Brain microvascular endothelial cell (primary cell): ENCODE measurements at places on chromosomes 11 and 22.

DNA sequence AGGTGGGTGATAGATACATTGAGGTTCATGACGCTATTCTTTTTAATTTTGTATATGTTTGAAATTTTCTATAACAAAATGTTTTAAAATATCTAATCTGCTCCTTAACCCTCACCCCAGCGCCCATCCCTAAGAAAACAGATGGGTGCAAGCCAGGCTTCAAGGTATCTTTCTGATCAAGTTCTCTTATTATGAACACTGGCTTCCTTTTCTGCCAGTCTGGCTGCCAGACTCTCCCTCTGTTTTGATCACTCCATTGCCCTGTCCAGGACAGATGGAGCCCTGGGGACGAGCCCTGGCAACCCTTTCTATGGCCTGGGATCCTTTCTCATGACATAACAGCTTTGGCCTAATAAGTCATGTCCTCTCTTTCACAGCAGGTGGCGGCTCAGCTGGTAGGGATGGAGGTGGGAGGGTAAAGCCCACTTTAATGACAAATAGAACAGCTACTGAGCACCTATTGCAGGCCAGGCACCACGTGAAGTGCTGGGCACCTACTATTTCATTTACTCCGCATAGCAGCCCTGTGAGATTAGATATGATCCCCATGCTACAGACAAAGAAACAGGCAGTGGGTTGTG lies 38.4 kb downstream of the DRD2 start:
- DNase-seq, result no peak

GRCh38 chr11:110897035-110897434 lies 184.8 kb upstream of the ARHGAP20 start:
- peak; percentile 13 for DNase-seq

- no peak for DNase-seq
These were observed 10.0 kb upstream of the CSTF3 start for GRCh38 chr11:33171251-33171650.

GRCh38 chr22:46419754-46420571 lies 84.4 kb downstream of the TRMU start:
- no peak for DNase-seq

DNA sequence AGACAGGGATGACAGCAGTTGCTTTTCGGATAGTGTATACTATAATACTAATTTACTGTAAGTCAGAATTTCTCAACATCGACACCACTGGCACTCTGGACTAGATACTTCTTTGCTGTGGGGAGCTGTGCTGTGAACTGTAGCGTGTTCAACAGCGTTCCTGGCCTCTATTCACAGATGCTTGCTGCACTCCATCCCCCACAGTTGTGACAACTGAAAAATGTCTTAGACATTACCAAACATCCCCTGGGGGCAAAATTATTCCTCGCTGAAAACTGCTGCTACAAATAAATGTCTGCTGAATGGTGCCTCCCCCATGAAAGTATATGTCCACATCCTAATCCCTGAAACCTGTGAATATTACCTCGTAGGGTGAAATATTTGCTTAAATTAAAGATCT lies 7.5 kb upstream of the SLC15A3 start:
- no peak for DNase-seq

- no peak for DNase-seq
These were observed 339.5 kb upstream of the LUZP2 start for GRCh38 chr11:24157316-24157715.

- no peak for DNase-seq
These were observed 1.9 kb downstream of the CDON start for GRCh38 chr11:126060757-126061171.

GRCh38 chr22:45340323-45340722 lies 30.6 kb downstream of the FAM118A start:
- DNase-seq, result no peak

DNA sequence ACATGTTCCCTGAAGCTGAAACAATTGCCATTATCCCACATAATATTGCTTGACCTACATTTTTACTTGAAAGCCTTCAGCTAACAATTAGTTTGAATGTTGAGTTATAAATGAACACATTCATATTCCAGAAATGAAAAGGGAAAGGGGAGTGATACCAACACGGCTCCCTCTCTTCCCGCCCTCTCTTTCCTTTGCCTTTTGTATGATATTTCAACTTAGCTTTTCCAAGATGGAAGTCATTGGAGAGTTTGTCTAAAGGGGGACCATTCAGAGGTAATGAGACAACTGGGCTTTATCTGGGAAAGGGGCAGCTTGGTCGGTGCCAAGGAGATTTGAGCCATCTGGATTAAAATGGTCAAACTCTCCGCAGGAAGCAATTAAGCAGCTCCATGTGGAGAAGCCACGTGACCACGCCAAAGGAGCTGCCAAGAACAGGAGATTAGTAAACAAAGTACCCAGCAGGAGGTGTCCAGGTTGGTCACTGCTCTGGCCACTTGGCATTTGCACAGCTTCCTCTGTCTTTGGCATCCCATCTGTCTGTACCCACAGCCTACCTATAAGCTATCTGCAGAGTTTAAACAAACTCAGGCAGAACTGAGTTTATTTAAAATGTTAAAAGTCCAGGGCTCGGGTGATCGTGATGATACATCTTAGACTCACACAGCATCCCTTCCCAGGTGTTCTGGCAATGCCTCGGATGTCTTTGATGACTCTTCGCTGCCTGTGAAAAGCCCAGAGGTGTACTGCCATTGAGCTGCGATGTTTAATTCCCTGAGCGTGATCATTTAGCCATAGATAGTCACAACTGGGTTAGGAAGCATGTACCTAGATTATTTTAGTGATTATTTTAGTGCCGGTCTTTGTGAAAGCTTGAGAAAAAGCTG lies 735.9 kb downstream of the NTM start:
- no peak for DNase-seq

DNA sequence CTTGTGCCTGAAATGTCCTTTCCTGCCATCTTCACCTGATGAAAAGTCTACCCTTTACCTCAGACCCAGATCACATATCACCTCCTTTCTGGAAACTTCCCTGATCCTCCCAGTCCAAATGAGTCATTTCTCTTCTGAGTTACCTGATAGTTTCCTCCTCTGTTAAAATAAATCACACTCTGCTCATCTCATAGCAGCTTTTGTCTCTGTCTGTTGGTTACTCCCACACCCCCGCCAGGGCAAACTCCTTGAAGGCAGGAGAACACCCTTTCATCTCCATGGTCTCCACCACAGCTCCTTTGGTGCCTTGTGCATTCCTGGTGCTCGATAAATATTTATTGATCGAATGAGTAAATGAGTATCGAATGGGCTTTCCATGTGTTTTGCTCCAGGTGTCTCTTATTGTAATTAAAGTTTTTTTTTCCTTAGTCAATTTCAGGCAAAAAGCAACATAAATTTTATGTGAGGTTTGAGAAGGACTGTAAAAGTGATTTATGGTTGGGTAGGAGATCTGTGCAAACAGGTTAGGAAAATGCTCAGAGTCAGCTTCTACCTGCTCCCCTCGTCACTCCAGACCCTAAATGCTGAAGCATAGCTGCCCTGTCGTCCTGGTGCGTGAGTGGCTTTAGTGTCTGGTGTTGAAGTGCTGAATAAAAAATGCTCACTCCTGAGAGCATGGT lies 178.2 kb downstream of the GRIK4 start:
- no peak for DNase-seq

DNA sequence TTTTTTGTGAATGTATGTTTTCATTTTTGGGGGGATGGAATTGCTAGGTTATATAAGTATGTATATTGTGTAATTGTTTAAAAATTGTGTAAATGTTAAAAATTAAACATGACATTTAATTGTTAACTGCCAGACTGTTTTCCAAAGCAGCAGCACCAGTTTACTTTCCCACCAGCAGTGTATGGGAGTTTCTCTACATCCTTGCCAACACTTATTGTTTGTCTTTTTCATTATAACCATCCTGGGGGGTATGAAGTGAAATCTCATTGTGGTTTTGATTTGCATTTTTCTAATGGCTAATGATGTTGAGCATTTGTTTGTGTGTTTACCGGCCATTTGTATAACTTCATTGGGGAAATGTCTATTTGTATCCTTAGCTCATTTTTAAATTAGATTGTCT lies 31.7 kb upstream of the RRAS2 start:
- DNase-seq, result no peak

- peak; percentile 28 for DNase-seq
These were observed at the start of the genes COMT and TXNRD2 for GRCh38 chr22:19941365-19942082. Gene COMT, plus strand, starts transcription at chr22:19941772. Its CDS starts 20,755 bp downstream, at chr22:19962527. Gene TXNRD2, minus strand, starts transcription at chr22:19941818. Its CDS starts 15 bp downstream, at chr22:19941803.

DNA sequence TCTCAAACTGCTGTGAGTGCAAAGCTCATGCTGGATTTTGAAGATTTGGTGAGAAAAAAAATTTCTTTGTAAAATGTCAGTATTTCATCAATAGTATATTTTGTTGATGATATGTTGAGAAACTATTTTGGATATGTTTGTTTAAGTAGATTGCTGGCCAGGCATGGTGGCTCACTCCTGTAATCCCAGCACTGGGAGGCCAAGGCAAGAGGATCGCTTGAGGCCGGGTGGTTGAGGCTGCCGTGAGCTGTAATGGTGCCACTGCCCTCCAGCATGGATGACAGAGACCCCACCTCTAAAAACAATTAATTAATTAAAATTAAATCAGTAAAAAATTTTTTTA lies 6.9 kb upstream of the IFITM3 start:
- no peak for DNase-seq

GRCh38 chr11:2196970-2197770 lies 25.6 kb upstream of the TH start:
- DNase-seq, result peak; percentile 56

- peak; percentile 34 for DNase-seq
These were observed 16.3 kb upstream of the CYP2R1 start for GRCh38 chr11:14908214-14908880.

DNA sequence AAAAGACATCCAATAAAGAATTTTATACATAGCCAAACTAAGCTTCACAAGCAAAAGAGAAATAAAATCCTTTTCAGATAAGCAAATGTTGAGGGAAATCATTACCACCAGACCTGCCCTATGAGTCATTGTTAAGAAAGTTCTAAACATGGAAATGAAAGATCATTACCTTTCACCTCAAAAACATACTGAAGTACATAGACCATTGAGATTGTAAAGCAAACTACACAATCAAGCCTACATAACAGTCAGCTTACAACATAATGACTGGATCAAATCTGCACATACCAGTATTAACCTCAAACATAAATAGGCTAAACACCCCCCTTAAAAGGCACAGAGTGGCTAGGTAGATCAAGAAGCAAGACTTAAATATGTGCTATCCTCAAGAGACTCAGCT lies 501.0 kb upstream of the LUZP2 start:
- peak; percentile 19 for DNase-seq

DNA sequence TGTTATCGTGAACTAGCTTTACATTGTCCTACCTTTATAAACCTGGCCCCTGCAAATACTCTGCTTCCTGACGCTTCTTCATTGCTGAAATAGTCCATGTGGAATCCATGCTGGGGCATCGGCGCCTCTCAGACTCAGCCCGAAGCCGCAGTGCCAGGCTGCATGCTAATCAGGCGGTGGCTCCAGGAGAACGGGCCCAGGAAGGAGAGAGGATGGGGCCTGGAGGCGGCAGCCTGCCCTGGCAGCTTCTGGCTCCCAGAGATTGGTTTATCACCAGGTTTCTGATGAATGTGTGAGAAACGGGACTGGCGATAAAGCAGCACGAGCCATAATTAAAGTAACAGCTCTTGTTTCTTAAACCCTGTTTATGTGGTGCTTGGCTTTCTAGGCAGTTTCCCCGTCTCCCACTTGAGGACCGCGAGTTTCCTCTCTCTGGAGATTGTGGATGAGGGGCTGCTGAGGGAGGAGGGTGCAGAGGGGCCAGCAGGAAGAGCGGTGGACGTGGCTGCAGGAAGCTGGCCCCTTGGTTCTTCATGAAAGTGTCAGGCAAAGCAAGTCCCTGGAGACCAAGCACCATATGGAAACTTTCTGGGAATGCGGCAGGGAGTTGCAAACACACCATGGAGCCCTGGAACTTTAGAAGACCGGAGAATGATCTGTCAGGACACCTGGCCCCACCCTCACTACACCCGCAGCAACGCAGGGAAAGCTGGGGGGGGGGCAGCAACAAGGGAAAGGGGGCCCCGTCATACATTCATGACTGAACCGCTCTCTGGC lies 93.4 kb downstream of the NTM start:
- no peak for DNase-seq

- DNase-seq, result no peak
These were observed 2.1 kb upstream of the GSTP1 start for GRCh38 chr11:67581469-67581868.

- no peak for DNase-seq
These were observed 182.6 kb downstream of the DDX10 start for GRCh38 chr11:108847298-108847990.
